ENCODE measurements at places on chromosomes 2 and 18.
A peak's percentile ranks its signal among the peaks of the same experiment; 100 is the strongest.

GRCh38 chr18:34128436-34128835 is 96.3 kb downstream of the NOL4 start:
- DNase-seq: no peak

DNA sequence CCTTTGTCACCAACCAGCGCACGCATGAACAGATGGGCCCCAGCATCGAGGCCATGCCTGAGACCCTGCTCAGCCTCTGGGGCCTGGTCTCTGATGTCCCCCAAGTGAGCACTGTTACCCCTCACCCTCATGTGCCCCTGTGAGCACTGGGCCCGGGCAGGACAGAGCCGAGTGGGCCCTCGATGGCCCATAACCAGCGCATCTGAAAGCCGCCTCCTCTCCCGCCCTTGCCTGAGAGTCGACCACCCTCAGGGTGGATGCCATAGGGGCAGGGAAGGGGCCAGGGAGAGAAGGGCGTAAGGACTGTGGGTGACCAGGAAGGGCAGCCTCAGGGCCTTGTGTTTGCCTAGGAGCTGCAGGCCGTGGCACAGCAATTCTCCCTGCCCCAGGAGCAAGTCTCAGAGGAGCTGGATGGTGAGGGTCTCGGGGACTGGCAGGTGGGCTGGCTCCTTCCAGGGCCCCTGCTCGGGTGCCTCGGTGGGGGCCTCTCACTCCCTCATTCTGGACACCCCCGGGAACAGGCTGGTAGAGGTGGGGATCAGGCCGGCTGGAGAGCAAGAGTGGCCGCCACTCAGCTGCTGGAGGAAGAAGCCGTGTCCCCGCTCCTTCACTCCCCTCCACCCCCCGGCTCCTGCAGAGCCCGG is 2.1 kb downstream of the PROM2 start:
- DNase-seq: no peak

- DNase-seq: no peak
Measured at GRCh38 chr2:198073253-198073652, 268.9 kb downstream of the PLCL1 start.

GRCh38 chr2:129828792-129829191 is 150.7 kb upstream of the RAB6C start:
- no peak for DNase-seq

DNA sequence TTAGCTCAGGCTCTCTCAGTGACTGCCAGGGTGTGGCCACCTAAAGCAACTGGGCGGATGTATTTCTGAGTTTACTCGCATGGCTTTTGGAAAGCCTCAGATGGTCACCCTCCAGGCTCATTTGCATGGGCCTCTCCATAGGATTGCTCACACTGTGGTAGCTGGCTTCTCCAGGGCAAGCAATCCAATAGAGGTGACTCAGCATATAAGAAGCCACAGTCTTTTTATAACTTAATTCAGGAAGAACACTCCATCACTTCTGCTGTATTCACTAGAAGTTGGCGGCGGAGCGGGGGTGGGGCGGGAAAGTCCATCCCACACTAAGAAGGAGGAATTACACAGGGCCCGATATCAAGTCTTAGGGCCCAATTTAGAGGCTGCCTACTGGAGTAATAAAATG is 3.6 kb upstream of the DOK6 start:
- no peak for DNase-seq

GRCh38 chr18:56009411-56009810 is 421.4 kb upstream of the TCF4 start:
- no peak for DNase-seq

GRCh38 chr2:121627525-121628050 is 21.7 kb downstream of the CLASP1 start:
- DNase-seq: no peak

GRCh38 chr2:67880291-67880761 is 182.5 kb downstream of the C1D start:
- DNase-seq: no peak

GRCh38 chr2:135093193-135093592 is 41.1 kb downstream of the RAB3GAP1 start:
- no peak for DNase-seq

DNA sequence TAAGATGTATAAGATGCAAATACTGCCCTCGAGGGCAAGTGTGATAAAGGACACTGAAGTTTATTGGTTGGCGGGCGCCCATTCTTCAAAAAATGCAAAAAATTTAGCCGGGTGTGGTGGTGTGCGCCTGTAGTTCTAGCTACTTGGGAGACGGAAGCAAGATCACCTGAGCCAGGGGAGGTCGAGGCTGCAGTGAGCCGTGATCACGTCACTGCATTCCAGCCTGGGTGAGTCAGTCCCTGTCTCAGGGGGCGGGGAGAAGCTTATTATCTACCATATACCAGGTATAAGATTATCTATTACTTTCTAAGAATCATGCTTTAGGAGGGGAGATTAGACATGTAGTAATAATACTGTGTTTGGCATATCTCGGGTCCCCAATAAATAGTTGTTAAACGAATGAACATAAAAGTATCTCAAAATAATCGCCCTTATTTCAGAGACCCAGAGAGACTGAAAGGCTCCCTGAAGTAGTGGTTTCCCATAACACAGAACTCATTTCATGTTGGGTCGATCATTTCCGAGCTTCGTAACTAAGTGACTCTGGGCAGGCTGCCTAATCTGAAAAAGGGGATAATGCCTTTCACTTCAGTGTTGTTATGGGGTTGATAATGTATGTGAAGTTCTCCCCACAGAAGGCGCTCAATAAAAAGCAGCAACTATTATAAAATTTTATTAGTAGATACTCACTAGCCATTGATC is 1.2 kb upstream of the SELENOI start:
- DNase-seq: peak; percentile 37

- DNase-seq: no peak
Measured at GRCh38 chr2:27756544-27757498, 14.7 kb upstream of the MRPL33 start.

GRCh38 chr2:20538308-20539132 is 91.6 kb downstream of the RHOB start:
- DNase-seq: no peak

DNA sequence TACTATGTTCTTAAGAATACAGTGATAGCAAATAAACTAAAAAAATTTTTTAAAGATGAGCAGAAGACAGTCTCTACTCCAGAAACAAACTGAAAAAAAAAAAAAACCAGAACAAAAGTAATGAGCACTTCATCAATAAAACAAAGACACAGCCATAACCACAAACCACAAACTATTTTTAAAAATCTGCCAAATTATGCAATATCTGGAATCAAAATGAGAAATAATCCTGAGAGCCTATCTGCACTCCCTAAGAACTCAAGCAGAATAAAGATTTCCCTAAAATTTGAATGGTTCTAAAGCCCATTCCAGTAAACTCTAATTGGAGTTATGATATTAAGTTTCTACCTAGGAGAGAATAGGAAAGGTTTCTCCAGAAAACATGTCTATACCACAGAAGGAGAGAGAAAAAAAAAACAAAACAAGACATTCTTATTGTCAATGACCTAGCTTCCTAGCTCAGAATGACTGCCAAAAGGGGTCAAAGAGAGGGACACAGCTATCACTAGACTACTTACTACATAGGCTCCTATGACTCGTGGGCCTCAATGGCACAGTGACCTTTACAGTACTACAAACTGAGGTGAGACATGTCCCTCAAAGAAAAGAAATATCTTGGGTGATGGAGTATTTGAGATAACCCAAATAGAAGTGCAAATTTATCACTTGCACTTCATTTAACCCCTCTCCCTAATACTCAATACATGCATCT is 262.8 kb downstream of the ZEB2 start:
- DNase-seq: no peak

- peak; percentile 8 for DNase-seq
Measured at GRCh38 chr2:3738454-3738853, 35.1 kb downstream of the DCDC2C start.

- no peak for DNase-seq
Measured at GRCh38 chr2:200122683-200123082, 167.3 kb downstream of the MAIP1 start.

DNA sequence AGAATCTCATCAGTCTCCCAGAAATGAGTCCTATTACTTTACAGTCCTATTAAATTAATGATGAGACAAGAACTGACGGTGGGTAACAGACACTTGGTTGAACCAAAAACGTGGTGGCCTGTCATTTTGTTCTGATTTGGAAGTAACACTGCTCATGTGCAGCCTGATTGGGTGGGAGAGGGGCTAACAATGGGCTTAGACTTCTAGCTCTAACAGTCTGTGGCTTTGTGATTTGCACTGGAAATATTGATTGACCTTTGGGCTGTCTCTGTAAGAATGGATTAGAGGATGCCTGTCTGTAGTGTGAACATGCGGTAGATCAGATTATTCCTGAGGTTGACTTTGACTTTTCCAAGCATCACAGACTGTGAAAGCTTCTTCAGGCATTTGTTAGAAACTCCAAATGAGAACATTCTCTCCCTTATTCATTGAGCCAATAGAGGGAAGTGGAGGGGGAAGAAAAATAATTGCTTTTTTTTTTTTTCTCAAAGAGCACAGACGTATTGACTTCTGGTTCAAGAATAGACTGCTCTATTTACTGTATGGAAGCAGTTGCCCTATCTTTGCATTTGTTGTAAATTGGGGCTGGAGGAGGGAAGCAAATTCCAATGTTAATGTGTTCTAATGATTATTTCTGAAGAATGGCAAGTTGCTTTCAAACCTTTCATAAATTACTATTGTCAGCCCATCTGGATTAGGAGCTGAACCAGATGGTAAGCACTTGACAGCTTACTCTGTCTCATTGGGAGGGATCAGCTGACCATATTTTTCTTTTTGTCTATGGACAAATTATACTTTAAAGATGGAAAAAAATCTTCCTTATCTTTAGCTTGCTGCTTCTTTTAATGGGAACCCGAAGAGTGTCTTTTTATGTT is 85.8 kb upstream of the TTN start:
- no peak for DNase-seq

DNA sequence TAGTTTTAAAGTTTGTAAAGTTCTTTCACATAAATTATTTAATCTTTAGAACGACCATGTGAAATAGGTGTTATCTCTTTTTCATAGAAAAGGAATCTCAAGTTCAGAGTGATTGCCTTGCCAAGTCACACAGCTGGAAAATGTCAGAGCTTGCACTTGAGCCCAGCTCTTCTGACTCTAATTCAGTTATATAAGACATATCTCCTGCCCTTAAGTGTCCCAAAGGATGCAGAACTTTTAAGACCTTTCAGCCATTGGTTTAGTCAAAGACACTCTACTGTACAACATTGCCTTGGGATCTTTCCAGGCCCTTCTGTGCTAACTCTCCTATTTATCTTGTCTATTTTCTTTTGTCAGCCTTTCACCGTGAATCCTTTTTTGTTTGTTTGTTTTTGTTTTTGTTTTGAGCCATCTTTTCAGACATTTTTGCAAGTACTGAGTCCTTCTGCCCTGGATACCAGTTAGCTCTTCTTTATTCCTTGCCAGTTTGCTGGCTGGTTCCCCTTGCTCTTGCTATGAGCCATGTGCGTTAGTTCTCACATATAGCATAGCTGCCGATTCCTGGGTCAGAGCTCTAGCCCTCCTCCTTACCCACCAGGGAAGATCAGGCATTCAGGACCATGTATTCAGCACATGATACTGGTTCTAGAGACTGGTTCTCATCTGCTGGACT is 160.0 kb upstream of the MYO3B start:
- DNase-seq: no peak

- DNase-seq: no peak
Measured at GRCh38 chr2:36438449-36438977, 82.9 kb downstream of the CRIM1 start.

DNA sequence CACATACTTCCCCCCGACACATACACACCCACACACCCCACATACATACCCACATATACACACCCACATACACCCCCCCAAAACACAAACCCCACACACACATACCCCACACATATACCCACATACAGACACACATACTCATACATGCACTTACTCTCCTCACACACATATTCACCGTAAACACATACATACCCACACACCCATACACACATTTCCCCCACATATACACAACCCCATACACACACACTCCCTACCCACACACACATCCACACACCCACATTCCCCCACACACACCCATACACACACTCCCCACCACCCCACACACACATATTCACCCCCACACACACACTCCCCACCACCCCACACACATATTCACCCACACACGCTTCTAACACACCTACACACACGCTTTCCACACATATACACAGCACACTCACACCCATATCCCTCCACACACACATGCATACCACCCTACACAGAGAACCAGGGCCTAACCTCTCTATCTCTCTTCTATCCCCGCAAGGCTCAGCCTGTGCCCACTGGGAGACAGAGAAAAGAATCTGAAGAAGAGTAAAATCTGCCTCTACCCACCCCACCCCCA is 182.4 kb upstream of the ETAA1 start:
- DNase-seq: no peak

DNA sequence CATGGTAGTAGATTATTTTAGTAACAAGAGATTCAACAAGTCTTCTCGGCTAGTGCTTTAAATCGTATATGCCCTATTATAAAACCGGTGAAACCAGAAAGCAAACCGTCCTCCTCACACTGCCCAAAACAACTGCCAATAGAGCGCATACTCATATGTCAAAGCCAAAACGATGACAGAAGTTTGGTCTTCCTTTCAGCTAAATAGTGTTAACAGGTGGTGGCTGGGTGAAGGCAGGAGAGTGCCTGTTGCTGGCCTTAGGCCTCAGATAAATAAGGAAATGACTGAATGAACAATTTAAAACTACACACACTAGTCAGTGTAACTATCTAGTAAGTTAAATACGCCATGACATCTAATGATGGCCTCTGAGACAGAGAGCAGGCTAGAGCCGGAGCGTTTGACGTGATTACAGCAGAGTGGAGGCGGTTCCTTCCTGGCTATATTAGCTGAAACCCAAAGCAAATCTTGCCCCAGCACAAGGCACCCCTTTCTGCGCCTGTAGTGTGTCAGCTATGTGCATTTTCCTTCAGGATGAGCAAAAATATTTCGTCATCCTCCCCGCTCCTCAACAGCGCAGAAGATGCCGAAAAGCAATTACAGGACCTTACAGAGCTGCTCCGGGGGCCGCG is 1.6 kb downstream of the LONRF2 start:
- DNase-seq: peak; percentile 65

DNA sequence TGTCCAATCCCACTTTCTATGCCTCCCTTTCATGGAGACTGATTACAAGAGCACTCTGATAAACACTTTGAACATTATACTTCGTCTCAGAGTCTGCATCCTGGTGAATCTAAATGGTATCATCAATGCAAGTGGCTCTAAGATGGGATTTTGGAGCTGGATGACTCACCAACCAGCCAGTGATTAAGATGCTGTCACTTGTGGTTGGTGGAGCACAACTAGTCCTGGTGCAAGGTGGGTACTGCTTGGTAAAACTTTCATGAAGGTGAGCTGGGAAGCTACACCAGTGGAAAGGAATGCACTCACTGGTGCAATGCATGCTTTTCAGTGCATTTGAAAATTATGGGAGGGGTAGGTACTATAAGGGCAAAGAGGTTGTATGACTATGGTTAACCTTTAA is 137.7 kb upstream of the TRIB2 start:
- DNase-seq: no peak

- no peak for DNase-seq
Measured at GRCh38 chr2:2260696-2261268, 70.3 kb downstream of the MYT1L start.

Data from NCI-H1105 treated with DMSO at 0.1 percent for 48 hours (cell line).